LoVo (cell line): ENCODE measurements at places on chromosomes 12 and 14.

DNA sequence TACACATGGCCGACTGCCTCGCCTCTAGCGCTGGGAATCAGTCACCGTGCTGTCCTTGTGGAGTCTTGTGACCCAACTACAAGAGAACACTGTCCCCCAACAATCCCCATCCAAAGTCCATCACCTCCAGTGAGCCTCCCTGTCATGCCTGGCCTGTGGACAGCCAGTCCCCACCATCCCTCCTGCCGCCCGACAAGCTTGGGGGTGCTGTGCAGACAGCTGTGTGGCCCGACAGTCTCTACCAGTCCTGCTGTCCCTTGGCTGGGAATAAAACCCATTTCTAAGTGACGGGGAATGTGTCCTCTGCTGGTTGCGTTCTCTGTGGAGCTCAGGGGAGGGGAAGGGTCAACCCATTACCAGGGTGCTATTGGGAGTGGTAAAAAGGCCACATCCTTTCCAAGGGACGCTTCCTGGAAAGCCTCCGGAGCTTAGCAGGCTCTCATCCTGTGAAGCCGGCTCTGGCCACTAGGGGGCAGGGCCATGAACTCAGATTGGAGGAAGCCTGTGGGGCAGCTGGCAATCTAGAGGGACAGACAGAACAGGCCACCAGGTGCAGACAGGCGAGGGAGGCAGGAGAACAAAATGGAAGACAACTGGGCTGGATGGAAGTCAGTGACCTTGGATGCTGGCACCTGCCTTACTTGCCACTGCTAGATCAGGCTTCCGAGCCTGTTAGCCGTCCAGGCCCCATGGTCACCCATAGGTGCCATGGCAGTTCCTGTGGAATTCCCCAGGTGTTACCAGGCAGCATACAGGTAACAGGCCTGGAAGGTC is 12.0 kb upstream of the BLTP3B start:
- DNase-seq, result peak; percentile 64

- DNase-seq, result no peak
These were observed 17.2 kb upstream of the ARID4A start for GRCh38 chr14:58280954-58281787.

GRCh38 chr14:88852632-88853031 is 28.2 kb downstream of the TTC8 start:
- DNase-seq, result no peak

GRCh38 chr14:88204221-88204620 is 118.8 kb downstream of the KCNK10 start:
- DNase-seq, result peak; percentile 69

- no peak for DNase-seq
These were observed 92.5 kb downstream of the CALM1 start for GRCh38 chr14:90489306-90489705.

GRCh38 chr14:66228267-66228970 is 257.8 kb upstream of the CCDC196 start:
- DNase-seq, result no peak
